Activated naive CD8-positive, alpha-beta T cell treated with anti-CD3 and anti-CD28 coated beads for 36 hours (primary cell): ENCODE measurements at places on chromosomes 7 and 10.

- peaks cover 56% of the 10 kb centered on the region for H3K4me1 ChIP-seq
- peak overlapping the region; percentile 88 for H3K27ac ChIP-seq
- H3K36me3 ChIP-seq, result peaks cover 2% of the 10 kb centered on the region
- no peaks in the 10 kb centered on the region for H3K27me3 ChIP-seq
Measured at GRCh38 chr10:3872712-3873329, 87.8 kb upstream of the KLF6 start.

DNA sequence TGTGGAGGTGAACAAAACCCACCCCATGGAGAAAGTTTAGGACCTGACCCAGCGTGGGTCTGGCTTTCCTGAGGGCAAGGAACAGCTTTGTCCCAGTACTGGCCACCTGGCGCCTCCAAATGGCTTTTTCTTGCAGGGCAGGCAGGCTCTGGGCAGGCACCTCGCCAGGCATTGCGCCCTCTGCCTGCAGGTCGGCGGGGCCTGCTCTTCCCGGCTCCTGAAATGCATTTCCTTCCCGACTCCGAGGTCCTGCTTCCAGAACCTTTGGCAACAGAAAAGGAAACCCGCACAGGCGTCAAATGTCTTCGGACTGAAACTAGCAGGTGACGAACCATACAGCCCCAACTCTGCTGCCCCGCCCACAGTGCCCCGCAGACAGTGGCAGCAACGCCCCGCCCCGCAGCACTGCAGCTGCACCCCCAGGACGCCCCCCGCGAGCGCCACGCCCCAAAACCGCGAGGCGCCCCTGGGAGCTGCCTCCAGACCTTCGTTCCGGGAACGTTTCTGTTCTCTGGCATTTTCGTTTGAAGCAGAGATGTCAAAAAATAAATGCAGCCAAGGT is 65.5 kb downstream of the C10orf143 start:
- H3K27me3 ChIP-seq, result peaks cover 13% of the 10 kb centered on the region
- H3K4me1 ChIP-seq, result no peaks in the 10 kb centered on the region
- no peaks in the 10 kb centered on the region for H3K36me3 ChIP-seq
- no peak overlapping the region for H3K4me3 ChIP-seq
- no peak for DNase-seq

- no peaks in the 10 kb centered on the region for H3K36me3 ChIP-seq
- no peak for DNase-seq
- H3K4me3 ChIP-seq, result no peak overlapping the region
- H3K27me3 ChIP-seq, result no peaks in the 10 kb centered on the region
- no peak overlapping the region for H3K27ac ChIP-seq
Measured at GRCh38 chr7:16836481-16836880, 31.7 kb upstream of the AGR2 start.

- H3K36me3 ChIP-seq, result peaks cover 39% of the 10 kb centered on the region
- H3K4me1 ChIP-seq, result peaks cover 38% of the 10 kb centered on the region
- no peak overlapping the region for H3K27ac ChIP-seq
- no peaks in the 10 kb centered on the region for H3K27me3 ChIP-seq
- DNase-seq, result no peak
Measured at GRCh38 chr10:17237915-17238444, 9.9 kb downstream of the VIM start.

- no peaks in the 10 kb centered on the region for H3K36me3 ChIP-seq
- H3K27me3 ChIP-seq, result peaks cover 15% of the 10 kb centered on the region
- no peak for DNase-seq
Measured at GRCh38 chr10:104488439-104488832, 134.8 kb downstream of the CFAP58 start.

DNA sequence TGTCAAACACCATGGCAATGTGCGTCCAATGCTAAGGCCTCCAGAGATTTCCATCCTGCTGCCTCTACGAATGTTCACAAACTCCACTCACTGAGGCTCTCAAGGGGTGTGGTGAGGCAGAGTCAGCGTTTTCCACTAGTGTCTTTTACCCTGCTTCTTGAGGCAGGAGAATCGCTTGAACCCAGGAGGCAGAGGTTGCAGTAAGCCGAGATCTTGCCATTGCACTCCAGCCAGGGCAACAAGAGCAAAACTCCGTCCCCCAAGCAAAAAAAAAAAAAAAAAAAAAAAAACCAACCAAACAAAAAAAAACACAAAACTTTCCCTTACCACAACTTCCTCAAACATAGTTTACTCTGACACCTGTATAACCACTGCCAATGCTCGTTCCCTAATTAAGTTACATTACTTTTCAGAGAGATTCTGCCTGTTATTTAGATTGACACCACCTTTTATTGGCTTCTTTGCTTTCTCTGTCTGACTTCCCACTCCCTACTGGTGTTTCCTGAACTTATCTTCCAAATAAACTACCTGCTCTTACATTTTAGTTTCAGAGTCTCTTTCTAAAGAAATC is 102.1 kb upstream of the ZNF746 start:
- peak overlapping the region; percentile 86 for H3K27ac ChIP-seq
- peaks cover 57% of the 10 kb centered on the region for H3K36me3 ChIP-seq
- H3K4me3 ChIP-seq, result peak overlapping the region; percentile 71
- no peaks in the 10 kb centered on the region for H3K27me3 ChIP-seq
- no peak for DNase-seq

DNA sequence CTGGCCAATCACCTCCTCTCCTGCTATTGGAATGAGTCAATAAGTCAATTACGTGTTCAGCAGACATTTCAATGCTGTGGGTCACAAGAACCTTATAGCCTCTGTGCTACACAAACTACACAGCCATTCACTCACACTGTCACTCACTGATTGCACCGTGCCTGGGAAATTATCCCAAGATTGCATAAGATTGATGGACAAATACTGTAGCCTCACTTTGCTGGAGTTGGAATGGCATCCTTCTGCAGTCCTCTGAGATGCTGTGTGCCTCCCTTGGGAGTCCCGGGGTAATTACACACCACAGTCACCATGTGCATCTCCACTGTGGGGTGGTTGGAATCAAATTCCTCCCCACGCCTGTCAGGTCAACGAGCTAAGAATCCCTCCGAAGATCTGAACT is 358.7 kb upstream of the MGMT start:
- no peaks in the 10 kb centered on the region for H3K27me3 ChIP-seq
- no peak overlapping the region for H3K27ac ChIP-seq
- peaks cover 33% of the 10 kb centered on the region for H3K4me1 ChIP-seq
- no peak for DNase-seq
- H3K36me3 ChIP-seq, result no peaks in the 10 kb centered on the region
- H3K4me3 ChIP-seq, result no peak overlapping the region

GRCh38 chr7:42493436-42494198 is 256.6 kb upstream of the GLI3 start:
- H3K4me1 ChIP-seq, result peaks cover 6% of the 10 kb centered on the region
- no peak overlapping the region for H3K4me3 ChIP-seq
- no peak overlapping the region for H3K27ac ChIP-seq
- DNase-seq, result peak; percentile 24

DNA sequence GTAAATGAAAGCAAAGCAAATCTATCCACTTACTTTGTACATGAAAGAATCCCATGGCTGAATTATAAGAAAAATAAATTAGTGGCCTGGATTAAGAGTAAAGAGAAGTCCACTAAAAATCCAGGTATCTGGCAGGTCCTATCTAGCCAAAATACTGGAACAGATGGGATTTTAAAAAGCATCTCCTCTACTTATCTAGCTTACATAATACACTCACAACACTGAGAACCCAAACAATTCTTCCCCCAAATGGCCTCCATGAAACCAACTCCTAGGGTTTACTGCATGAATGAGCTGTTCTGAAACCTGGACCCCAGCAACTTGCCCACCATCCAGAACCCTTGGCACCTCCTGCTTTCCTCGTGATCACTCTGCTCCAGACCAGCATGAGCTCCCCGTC is 61.3 kb downstream of the AFAP1L2 start:
- H3K27me3 ChIP-seq, result no peaks in the 10 kb centered on the region
- DNase-seq, result no peak
- H3K4me3 ChIP-seq, result no peak overlapping the region

DNA sequence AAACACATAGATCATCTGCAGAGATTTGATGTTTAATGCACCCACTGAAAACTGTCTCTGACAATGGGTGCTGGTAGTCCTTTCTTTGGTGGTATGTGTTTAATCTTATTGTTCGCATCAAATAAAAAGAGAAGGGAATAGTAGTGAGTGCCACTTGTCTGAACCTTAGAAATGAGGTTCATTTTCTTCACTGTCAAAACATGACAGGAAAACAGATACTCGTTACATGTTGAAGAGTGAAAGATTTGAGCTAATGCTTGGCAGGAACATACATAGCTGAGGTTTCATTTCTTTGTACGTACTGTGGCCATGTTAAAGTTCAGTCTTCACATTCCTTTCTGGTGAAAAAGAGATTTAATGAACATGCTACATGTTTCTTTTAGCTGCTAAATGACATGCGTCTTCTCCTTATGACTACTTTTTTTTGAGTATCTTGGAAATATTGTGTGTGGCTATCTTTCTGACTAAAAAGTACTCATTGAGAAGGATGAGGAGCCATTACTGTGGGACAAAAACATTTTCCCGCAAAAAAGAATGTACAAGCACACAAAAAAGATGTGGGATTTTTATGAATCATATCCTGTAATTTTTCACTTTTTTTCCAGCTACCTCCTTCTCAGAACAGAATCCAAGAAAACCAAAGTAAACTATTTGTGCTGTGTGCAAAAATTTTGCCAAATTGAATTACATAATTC is 108.0 kb downstream of the TWIST1 start:
- H3K36me3 ChIP-seq, result no peaks in the 10 kb centered on the region
- no peak for DNase-seq
- H3K27ac ChIP-seq, result no peak overlapping the region
- no peaks in the 10 kb centered on the region for H3K27me3 ChIP-seq
- no peak overlapping the region for H3K4me3 ChIP-seq
- H3K4me1 ChIP-seq, result no peaks in the 10 kb centered on the region

GRCh38 chr7:142598297-142598696 is 151.0 kb upstream of the PRSS1 start:
- H3K4me1 ChIP-seq, result no peaks in the 10 kb centered on the region
- no peak for DNase-seq
- no peaks in the 10 kb centered on the region for H3K36me3 ChIP-seq
- no peak overlapping the region for H3K4me3 ChIP-seq
- no peaks in the 10 kb centered on the region for H3K27me3 ChIP-seq
- no peak overlapping the region for H3K27ac ChIP-seq

DNA sequence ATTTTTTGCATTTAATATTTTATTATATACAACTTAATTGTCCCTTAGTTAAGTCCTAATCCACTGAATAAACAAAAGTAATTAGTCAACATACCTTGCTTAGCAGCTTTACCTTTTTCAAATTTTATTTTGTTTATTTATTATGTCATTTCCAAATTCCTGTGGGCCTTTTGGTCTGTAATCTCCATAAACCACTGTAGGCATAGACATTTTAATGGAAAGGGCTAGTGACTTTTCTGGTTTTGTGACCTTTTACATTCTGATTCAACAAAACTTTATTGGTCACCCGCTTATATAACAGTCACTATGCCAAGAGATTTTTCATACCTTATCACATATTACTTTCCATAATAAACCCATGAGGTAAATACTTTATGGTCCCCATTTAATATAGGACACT is 181.3 kb upstream of the PRPS1L1 start:
- H3K36me3 ChIP-seq, result no peaks in the 10 kb centered on the region
- H3K4me1 ChIP-seq, result no peaks in the 10 kb centered on the region
- no peak for DNase-seq
- no peak overlapping the region for H3K27ac ChIP-seq

GRCh38 chr10:108735380-108735779 is 1187.9 kb downstream of the XPNPEP1 start:
- H3K4me1 ChIP-seq, result no peaks in the 10 kb centered on the region
- DNase-seq, result no peak
- no peaks in the 10 kb centered on the region for H3K36me3 ChIP-seq
- H3K27ac ChIP-seq, result no peak overlapping the region
- H3K4me3 ChIP-seq, result no peak overlapping the region
- H3K27me3 ChIP-seq, result no peaks in the 10 kb centered on the region

DNA sequence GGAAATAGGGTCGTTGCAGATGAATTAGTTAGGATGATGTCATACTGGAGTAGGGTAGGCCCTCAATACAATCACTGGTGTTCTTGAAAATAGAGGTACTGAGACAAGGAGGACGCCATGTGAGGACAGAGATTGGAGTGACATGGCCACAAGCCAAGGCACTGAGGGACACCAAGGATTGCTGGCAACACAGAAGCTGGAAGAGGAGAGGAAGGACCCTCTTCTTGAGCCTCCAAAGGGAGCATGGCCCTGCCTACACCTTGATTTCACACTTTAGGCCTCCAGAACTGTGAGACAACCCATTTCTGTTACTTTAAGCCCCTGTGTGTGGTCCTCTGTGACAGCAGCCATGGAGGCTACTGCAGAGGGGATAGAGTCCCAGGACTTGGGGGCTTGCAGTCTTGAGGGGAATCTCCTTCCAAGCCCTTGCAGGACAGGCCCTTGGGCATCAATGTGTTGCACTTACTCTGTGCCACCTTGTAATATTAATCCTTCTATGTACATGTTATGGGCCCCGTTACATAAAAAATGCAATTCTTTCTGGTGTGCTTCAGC is 3.7 kb upstream of the AOC1 start:
- DNase-seq, result no peak
- no peaks in the 10 kb centered on the region for H3K4me1 ChIP-seq
- peaks cover 26% of the 10 kb centered on the region for H3K27me3 ChIP-seq
- no peak overlapping the region for H3K27ac ChIP-seq
- no peak overlapping the region for H3K4me3 ChIP-seq

GRCh38 chr10:19730167-19730906 is 85.9 kb upstream of the PLXDC2 start:
- no peak overlapping the region for H3K27ac ChIP-seq
- no peaks in the 10 kb centered on the region for H3K36me3 ChIP-seq
- H3K4me3 ChIP-seq, result no peak overlapping the region
- no peak for DNase-seq
